ENCODE measurements at places on chromosomes 7 and 10.

DNA sequence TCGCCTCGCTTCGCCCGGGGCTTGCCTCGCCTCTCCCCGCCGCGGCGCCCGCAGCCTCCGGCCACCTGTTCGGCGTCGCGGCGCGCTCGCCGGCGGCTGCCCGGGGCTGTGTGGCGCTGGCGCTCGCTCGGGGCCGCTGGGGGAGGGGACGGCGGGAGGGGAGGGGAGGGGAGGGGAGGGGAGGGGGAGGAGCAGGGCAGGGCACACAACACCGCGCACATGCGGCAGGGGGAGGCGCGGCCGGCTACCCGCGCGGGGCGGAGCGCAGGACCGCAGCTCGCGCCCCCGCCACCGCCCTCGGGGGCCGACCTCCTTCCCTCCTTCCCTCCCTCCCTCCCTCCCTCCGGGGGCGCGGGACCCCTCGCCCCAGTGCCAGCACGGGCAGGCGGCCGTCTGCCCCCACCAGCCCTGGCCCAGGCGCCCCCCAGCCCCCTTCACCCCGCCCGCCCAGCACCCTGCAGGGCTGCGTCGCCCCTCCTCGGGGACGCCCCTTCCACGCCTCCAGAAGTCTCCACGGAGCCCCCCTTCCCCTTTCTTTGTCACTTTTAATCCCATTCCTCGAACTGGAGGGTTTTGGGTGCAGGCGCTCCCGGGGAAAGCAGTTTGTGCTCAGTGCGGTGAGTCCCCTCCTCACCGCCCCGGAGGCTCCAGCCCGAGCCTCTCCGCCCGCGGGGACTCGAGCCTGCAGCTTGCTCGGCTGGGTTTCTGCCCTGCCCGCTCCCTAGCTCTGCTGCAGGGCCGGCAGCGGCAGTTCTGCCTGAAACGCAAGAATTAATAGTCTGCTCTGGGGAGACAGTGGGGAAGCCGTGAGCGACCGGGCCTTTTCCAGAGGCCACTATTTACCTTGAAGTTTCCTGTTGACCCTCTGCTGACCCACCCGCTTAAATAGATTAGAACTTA is at the start of gene PARD3:
Gene PARD3, minus strand, starts transcription at position 112 of the 900 bp plus-strand sequence. CDS start 301 bp downstream, outside the sequence.
- no peak for DNase-seq

GRCh38 chr10:2968401-2969058 is 98.8 kb upstream of the PFKP start:
- DNase-seq = no peak

GRCh38 chr7:122136639-122137245 is 7.3 kb downstream of the AASS start:
- DNase-seq = no peak

DNA sequence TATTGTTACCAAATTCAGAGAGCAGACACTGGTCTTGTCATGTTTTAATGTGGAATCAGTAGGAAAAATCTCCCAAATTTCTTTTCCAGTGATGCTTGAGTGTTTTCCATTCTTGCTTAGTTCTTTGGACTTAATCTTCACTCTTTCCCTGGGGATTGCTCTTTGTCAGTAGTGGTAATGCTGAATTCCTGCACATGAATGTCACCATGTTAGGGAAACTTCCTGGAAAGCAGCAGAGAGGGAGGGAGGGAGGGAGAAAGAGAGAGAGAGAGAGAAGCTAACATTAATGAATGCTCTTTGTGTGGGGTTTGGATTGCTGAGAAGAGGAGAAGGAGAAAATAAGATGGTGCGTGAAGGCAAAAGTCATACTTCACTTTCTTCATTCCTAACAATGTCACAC is 295.3 kb upstream of the COBL start:
- no peak for DNase-seq

DNA sequence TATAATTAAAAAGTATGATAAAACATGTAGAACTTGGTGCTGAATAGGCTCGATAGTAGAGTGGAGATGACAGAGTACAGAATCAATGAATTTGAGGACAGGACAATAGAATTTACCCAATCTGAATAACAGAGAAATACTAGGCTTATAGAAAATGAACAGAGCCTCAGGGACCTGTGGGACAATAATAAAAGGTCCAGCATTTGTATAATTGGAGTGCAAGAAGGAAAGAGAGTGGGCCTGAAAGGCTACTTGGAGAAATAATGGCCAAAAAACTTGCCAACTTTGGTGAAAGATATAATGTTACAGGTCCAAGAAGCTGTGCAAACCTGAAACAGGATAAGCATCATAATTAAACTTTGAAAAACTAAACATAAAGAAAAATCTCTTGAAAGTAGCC is 227.3 kb downstream of the CXCL12 start:
- no peak for DNase-seq

DNA sequence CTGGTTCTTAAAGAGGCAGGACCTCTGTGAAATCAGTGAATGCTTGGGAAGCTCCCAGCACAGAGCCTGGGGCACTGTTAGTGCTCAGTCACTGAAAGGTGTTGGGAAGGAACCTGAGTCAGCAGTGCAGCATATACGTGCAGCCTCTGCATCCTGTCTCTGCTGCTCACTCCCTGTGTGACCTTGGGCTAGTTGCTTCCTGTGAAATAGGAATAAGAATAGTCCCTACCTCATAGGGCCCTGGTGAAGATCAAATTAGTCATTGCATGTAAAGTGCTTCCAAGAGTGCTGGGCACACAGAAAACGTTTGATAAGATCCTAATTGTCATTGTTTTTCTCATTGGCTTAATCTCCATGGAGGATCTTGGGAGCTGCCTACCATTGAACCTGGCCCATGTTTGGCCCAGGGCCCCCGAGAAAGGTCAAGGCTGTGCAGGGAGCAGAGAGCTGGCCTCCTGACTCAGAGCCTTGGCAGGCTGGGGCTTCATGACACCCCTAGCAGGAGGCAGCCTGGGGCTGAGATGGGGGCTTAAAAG is 73.3 kb upstream of the COL13A1 start:
- no peak for DNase-seq

DNA sequence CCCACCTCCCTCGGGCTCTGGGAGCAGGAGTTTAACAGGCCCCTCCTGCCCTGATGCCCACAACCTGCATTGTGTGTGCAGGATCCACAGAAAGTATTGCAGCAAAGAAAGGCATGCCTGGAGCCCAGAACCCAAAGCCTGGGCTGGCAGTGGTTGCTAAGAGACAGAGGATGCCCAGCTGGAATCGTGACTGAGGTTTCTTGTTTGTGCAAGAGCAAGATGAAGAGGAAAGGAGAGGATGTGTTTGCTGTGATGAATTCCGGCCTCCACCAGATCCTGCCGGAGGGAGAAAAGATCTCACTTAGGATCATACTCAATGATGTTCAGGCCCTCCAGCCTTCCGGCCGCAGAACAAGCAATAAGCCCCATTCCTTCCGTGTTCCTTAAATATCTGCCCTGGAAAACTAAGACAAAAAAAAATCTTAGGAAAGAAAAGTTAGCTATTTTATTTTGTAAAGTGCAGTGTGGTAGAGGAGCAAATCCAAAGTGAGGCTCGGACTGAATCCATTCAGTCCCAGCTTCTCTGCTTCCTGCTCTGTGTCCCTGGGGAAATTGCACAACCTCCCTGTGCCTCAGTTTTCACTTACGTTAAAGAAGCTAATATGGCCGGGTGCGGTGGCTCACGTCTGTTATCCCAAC is 57.1 kb downstream of the SLIT1 start:
- DNase-seq = no peak

DNA sequence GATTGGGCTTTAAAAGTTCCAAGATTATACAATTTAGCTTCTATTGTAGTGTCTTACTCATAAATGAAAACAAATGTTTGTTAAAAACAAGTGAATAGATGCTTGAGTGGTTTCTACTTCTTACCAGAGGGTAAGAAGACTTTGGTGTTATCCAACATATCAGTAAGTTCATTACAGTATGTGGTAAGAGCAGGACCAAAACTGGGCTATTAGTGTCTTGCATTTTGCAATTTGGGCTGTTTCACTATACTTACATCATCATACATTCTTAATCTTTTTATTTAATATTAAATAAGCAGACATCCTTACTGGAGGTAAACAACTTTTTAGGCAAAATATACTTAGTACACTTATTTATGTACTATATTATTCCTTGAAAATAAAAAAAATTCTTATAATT is 248.4 kb upstream of the HGF start:
- no peak for DNase-seq

DNA sequence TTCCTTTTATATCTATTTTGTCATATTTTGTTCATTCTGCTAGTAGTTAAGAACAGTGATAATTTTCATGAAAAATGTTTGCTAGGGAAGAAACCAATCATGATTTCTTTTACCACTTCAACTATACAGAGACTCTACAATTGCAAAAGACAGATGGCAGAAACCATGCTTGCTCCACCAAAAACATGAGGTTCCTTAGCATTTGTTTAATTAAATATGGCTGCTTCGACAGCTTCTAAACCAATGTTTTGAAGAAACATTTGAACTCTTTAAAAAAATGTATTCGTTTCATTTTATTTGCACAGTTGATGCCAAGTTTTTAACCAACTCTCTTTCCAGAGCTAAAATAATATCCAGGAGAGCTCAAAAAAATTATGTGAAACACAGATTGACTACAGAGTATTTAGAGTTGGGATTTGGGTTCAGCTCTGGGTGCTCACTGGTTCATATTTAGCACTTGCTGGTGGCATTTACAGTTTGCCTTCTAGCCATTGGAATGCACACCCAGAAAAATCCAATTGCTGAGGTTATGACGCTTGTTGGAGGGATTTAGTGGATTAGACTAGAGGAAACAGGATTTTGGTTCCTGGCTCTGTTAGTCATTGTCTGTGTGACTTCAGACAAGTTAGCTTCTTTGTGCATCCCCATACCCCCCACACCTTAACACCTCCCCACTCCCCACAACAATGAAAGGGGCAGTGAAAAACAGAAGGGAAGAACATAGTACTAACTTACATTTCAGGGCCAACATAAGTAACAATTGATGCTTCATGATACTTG is 35.8 kb upstream of the SDHAF3 start:
- no peak for DNase-seq

GRCh38 chr10:60650378-60650800 is 127.9 kb upstream of the CDK1 start:
- no peak for DNase-seq

DNA sequence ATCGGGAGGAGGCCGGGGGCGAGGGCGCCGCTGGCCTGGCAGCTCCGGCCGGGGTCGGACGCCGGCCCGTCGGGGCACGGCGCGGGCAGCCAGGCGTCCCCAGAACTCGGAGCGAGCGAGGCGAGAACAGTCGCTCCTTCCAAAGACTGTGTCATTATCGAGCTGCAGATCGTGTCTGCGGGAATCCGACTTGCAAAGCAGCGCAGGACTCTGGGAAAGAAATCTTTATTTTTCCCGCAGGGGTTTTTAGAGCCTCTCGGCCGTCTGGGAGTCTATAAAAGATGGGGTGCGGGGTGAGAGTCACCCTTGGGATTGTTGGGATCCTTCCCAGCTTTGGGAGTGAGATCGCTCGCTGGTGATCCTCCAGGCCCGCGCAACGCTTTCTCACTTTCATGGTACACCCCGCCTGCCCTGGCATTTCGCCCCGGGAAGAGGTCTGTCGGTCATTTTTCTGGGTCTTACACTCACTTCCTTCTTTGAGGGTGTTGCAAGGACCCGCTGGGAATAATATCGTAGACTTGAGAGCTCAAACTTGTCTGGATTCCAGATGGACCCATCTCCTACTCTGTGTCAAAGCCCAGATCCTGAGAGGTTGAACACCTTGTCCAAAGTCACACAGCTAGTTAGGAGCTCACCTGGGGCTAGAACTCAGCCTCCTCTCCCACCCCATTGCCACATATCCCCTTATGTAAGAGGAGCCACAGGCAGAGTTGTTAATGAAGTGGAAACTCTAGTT is 1.0 kb downstream of the UBTD1 start:
- DNase-seq = no peak

DNA sequence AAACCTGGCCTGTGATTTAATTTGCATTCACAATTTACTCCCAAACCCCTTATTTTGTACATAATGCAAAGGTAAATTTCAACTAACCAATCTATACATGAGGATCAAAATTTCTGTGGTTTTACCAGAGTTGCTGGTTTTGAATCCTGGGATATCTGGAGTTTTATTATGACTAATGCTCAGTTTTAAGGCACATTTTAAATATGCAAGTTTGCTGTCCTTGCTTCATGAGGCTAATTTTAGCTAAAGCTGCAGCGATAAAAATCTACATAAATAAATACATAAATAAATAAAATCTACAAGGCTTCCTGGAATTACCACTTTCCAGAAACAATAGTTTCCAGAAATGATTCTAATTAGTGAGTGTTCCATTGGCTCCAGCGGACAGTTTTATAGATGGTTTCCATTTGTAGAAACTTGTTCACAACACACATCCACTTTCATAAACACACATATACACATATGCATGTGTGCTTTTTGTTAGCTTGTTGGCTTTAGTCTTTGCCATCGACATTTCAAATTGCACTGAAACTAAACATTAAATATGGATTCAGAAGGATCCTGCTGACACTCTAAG is 339.5 kb upstream of the NRP1 start:
- DNase-seq = no peak

- DNase-seq = no peak
Measured at GRCh38 chr7:33578166-33578565, 327.2 kb upstream of the BMPER start.

DNA sequence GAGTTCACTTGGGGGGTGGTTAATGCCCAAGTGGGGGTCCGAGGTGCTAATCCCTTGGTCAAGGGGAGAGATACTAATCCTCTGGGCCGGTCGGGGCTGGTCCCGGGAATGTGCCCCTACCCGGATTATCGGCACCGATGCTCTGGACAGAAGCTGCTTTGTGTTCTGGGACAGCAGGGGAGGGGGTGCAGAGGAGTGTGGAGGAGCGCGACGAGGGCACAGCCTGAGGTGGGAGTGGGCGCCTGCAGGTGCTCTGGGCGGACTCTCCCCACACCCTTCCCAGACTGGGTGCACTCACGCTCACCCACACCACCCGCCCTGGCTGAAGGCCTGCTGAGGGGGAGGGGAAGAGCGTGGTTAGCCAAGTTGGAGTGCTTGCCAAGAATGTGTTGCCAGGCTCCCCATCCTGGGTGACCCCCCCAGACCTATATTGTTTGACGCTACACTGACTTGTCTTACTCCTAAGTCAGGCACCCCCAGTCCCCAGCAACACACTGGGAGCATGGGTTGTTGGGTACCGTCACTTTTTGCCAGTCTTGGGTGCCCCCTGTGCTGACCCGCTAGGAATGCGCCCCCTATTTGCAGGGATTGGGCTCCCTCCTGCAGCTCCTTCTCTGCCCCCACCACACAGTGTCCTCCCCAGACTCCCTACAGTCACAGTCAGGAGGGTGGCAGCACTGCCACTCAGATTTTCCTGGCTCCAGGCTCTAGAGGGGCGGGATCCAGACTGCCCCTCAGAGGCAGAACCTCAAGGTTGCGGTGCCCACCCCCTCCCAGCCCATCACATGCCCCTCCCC is 1.2 kb downstream of the SLC4A2 start:
- no peak for DNase-seq

Data from stimulated activated CD8-positive, alpha-beta memory T cell treated with anti-CD3 and anti-CD28 coated beads, Interleukin-7, amount 100 ng/mL, for 1 hour (primary cell).